Left renal cortex interstitium (tissue), 4 donors: ENCODE measurements at places on chromosomes 2 and 18.

DNA sequence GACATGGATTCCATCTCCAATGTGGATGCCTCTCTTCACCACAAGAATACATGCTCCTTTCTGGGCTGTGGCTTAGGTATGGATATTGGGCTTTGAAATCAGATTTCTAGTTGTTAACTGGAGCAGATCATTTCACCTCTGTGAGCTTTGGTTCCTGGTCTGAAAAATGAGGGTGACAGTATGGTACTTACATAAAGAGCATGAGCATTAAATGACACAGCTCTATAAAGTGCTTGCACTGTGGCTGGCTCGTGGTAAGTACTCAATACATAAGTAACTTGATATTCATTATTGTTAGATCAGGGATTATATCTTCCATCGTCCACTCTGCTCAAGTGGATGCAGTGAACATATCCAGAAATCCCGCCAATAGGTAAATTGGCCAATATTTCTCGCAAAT is 33.4 kb downstream of the ARHGAP25 start:
- no peak for DNase-seq

DNA sequence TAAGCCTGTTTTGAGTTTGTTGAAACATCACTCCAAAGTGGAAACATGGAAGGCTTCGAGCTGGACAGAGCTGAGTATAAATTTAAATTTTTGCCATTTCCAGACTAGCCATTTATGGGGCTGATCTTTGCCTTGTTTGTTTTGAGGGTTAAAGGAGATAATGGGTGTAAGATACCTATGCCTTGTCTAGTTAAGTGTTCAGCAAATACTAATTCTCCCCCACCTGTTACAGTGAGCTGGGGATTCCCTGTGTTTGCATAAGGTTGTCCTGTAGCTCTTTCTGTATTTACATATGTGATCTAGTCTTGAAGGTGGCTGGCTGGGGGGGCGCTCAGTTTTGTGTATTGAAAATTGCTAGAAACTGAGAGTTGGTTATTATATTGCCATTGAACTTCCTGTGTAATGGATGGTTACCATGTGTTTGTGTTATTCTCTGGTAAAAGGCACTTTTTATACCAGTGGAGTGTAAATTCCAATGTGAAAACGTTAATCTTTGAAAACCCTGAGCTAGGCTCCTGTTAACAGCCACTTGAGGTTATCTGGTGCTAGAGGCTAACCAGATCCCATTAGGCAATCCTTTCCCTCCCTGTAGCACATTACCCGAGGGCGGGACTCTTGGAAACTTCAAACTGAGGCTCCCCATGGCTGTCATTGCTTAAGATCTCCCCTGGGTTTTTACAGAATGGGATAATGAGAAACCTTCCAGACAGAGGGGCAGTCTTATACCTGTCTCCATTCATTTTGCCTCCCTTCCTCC is 26.7 kb downstream of the TANC1 start:
- no peak for DNase-seq

DNA sequence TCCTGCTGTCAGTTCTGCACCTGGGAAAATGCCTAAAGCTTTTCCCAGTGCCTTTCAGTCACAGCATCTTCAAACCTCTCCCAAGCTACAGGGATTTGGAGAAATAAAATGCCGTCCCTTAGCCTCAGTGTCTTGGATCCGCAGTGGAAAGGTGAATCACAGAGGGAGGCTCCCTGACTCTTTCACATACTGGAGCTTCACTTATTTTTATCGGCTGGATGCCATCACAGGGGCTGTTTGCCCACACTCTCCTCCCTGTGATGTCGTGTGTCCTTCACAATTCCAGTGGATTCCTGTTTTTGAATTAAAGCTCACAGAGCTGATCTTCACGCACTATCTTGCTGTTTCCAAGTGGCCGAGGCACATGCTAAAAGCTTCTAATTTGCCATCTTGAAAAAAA is 1303.1 kb upstream of the DDX18 start:
- DNase-seq, result no peak

DNA sequence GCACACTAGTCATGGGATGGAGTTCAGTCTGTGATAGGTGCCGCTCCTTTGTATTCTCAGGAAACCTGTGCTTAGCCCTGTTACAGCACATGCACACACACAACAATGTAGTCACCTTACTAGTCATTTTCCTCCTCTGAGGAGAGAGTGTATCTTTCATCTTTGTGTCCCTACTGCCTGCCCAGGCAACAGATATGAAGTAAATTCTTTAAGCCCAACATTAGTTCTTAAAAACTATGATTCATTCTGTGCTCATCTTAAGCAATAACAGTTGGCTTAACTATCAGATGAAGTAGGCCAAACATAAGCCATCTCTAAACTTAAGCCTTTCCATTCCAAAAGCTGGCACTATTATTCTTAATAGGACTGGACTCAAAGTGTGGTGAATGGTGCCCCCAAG is 186.5 kb downstream of the LNPK start:
- DNase-seq, result no peak

DNA sequence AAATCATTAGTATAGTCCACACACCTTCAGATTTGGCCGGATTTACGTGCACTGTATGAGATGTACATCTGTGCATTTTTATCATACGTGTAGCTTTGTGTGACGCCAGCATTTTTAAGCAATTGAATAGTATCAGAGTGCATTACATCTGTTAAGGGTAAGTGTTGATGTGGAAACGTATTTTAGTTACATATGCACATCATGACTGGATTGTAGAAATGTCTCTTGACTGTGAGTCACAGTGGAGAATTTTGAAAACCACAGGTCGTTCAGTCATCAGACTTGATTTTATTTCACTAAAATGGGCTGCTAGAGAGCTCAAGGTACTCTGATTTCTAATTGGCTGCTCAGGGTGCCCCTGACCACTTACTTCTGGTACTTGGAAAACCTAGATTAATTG is 5.4 kb upstream of the GPBAR1 start:
- no peak for DNase-seq

GRCh38 chr2:45433363-45433762 is 177.7 kb downstream of the SRBD1 start:
- DNase-seq, result no peak

DNA sequence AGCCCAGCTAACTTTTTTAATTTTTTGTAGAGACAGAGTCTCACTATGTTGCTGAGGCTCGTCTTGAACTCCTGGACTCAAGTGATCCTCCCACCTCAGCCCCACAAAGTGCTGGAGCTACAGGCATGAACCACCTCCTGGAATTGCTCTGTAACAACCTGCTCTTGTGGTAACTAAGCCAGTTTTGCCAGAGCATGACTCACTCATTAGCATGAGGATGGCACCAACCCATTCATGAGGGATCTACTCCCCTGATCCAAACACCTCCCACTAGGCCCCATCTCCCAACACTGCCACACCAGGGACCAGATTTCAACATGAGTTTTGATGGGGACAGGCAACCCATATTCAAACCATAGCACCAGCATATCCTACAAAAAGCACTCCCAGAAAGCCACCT is 348.9 kb upstream of the RAB12 start:
- DNase-seq, result no peak

DNA sequence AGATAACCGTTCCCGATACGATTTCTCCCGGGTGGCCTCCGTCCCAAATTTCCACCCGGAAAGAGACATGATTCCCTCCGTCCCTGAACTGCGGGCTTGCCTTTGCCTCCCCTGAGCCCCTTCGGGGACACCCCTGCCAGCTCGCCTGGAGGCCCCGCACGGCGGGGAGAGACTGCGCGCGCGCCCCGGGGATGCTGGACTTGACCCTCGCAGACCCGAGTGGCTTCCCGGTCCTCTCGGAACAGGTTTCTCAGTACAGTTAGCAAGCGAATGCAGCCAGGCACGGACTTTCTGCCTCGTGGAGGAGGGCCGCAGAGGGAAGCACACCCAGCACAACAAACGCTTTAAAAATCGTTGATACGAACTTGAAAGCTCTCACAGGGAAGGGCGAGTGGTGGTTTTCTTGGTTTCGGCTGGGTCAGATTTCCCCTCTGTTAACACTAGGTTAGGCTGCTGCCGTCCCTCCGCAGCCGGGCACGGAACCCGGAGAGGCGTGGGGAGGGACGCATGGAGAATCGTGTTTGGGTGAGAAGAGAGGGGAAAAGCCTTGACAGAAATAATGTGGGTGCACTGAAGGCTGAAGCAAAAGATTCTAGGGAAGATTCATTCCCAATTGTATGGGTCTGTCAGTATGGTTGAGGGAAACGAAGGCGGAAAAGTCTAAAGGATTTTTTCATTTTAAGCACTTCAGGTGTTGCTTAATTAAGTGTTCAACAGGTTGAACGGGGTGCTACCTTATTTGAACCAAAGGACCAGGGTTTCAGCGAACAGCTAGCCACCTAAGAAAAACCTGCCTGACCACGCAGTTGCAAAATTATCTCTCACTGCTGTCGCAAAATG is 916 bp downstream of the TNFRSF11A start:
- no peak for DNase-seq

GRCh38 chr2:36800381-36800780 is 103.9 kb downstream of the VIT start:
- no peak for DNase-seq

DNA sequence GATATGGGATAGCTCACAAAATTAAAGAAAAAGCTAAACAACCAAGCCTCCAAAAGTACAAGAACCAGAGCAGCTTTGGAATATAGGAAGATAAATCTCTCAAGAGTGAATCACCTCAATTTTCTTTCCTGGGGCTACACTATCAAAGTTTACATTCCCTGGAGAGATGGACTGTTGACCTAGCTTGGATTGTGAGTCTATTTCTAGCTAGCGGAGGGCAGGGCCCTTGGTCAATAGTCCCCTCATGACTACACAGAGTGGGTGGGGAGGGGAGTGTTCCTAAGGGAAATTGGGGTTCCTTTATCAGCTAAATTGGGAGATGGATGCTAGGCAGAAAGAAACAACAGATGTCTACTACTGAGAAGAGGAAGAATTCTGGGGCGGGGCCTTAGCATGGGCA is 29.9 kb upstream of the EIF2AK3 start:
- no peak for DNase-seq

DNA sequence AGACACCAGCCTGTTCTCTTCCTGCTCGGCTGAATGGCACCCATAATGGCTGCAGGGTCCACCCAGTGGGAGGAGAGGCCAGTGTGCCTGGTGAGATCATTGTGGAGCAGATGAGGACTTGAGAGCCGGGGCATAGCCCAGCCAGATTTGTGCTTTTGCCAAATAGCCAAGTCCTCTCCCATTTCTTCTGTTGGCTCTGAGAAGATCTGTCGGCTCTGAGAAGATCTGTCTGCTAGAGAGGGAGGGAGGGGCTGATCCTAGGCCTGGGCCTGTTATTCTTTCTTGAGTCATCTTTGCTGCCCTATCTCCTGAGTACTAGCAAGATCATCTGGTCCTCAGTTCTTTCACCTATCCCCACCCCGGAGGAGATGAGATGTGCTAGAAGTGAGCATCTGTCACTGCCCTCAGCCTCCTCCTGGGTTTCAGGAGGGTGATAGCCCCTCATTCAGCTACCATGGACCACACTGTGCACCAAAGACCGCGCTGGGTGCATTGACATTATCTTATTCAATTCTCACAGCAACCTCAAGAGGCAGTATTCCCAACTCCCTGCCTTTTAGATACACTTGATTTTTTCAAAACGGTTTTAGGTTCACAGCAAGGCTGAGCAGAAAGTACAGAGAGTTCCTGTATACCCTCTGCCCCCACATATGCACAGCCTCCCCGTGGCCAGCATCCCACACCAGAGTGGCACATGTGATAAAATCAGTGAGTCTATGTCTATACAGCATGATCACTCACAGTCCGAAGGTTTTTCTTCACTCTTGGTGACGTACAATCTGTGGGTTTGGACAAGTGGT is 98.6 kb downstream of the CAPN13 start:
- no peak for DNase-seq

GRCh38 chr18:79944746-79945117 is 6.7 kb downstream of the SLC66A2 start:
- DNase-seq, result no peak

GRCh38 chr2:120646994-120647393 is 88.7 kb upstream of the GLI2 start:
- no peak for DNase-seq

GRCh38 chr18:3340015-3340681 is 78.2 kb downstream of the MYL12B start:
- DNase-seq, result no peak

DNA sequence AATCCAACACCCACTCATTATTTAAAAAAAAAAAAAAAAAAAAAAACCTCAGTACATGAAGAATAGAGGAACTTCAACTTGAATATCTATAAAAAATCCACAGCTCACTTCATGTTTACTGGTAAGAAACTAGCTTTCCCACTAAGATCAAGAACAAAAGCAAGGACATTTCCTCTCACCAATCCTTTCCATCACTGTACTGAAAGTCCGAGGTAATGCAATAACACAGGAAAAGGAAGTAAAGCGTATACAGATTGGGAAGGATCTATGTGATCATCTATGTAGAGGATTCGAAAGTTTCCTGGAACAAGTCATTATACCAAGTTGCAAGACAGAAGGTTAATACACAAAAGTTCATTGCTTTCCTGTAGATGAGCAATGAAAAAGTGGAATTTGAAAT is 63.2 kb downstream of the ROCK2 start:
- no peak for DNase-seq

DNA sequence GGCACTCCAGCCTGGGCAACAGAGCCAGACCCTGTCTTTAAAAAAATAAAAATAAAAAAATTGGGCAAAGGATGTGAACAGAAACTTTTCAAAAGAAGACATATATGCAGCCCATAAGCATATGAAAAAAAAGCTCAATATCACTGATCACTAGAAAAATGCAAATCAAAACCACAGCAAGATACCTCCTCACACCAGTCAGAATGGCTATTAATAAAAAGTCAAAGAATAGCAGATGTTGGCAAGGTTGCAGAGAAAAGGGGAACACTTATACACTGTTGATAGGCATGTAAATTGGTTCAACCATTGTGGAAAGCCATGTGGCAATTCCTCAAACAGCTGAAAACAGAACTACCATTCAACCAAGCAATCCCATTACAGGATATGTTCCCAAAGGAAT is 204.1 kb upstream of the SRD5A2 start:
- no peak for DNase-seq

DNA sequence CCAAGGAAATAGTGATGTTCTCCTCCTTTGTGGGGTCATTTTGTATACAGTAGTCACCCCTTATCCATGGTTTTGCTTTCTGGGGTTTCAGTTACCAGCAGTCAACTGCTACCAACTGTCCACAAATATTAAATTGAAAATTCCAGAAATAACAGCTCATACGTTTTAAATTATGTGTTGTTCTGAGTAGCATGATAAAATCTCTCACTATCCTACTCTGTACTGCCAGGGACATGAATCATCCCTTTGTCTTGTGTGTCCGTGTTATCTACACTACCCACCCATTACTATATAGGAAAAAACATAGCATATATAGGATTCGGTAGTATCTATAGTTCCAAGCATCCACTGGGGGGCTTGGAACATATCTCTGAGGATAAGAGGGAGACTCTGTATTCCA is 120.9 kb upstream of the DCC start:
- no peak for DNase-seq

- no peak for DNase-seq
Measured at GRCh38 chr2:162219426-162219825, 23.8 kb downstream of the FAP start.

GRCh38 chr2:129758784-129759471 is 220.5 kb upstream of the RAB6C start:
- DNase-seq, result no peak

GRCh38 chr2:163528640-163529217 is 207.1 kb downstream of the FIGN start:
- no peak for DNase-seq
